Breast epithelium (tissue), 4 donors: ENCODE measurements at places on chromosomes 5 and 9. TPM values are rescaled to one million over a fixed set of nuclear protein-coding genes. Genes with fewer than 3 reads are reported as not detected.

AK1 gene
- total RNA-seq, result 23.5 TPM

- no peak for DNase-seq
These were observed 83.2 kb downstream of the PHAX start for GRCh38 chr5:126683912-126684311.

TRIM36 gene
- 6.9 TPM for total RNA-seq

CENPP gene
- total RNA-seq, result 4.5 TPM
